ENCODE measurements at places on chromosomes 1 and 21.
A peak's percentile ranks its signal among the peaks of the same experiment; 100 is the strongest.

GRCh38 chr1:155003227-155003765 is 694 bp downstream of the ZBTB7B start:
- no peak for DNase-seq

DNA sequence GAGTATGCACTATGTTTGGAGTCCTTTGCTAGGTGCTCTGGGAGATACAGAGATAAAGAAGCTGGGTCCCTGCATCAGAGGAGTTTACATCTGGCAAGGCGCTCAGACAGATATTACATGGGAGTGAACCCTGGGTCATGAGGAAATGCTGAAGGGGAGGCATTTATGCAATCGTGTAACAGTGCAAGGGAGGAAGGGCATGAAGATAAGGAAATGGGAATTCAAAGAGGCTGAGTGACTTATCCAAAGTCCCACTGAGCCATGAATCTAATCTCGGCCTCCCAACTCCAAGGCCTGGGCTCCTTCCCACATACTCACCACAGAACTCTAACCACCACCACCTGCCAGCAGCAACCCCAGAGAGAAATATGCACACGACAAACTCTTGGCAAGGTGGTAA is 51.6 kb downstream of the FAM163A start:
- no peak for DNase-seq

- DNase-seq = no peak
Observed at GRCh38 chr1:56967900-56968832, 2.4 kb upstream of the C8B start.

DNA sequence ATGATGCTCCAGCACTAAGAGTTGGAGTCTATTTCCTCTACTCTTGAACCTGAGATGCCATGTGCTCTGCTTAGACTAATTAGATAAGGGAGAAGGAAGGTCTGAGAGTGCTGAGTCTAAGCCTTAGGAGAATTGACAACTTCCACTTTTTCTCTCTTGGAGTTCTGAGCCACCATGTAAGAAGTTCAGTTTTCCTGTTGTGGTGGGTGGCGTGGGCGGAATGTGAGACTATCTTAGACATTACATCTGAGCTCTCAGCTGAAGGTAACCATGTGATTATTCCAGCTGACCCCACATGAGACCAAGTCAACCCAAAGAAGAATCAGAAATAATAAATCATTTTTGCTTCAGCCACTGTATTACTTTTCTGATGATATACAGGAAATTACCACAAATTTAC is 404.5 kb upstream of the LRRC7 start:
- DNase-seq = no peak

GRCh38 chr1:155273343-155274245 is at the start of gene CLK2:
CLK2 (minus strand) TSS chr1:155273504; CDS start chr1:155270977, 2,527 bp downstream.
- peak; percentile 95 for DNase-seq

DNA sequence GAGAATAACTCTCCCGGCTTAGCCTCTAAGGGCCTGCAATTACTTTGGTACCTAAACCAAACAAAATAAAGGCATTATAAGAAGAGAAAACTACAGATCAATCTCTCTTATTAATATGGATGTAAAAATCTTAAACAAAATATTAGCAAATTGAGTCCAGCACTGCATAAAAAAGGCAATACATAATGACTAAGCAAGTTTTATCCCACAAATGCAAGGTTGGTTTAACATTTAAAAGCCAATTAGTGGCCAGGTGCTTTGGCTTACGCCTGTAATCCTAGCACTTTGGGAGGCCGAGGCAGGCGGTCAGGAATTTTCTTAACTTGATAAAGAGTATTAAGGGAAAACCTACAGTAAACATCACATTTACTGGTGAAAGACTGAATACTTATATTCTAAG is 67.1 kb upstream of the MAB21L3 start:
- DNase-seq = no peak

- DNase-seq = no peak
Observed at GRCh38 chr1:2534687-2535441, 4.8 kb upstream of the HES5 start.

DNA sequence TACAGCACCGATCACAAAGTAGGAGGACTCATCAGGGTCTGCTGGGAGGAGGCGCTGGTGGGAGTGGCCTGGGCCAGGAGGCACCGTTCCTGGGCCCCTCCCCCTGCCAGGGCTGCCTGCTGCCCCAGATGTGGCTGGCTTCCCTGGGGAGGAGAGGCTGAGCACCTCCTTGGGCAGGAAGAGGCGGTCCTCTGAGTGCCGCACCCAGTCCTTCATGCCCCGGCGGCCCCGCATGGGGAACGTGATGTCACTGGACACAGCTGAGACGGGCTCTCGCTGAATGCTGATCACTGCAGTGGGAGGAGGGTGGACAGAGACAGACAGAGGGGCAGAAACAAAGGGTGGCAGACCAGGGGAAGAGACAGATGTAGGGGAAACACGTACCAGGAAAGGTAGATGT is 24.8 kb downstream of the ADGRB2 start:
- DNase-seq = no peak

GRCh38 chr1:230905733-230906132 is 37.4 kb upstream of the C1orf198 start:
- no peak for DNase-seq

- no peak for DNase-seq
Observed at GRCh38 chr1:214004795-214005194, 17.0 kb downstream of the PROX1 start.

DNA sequence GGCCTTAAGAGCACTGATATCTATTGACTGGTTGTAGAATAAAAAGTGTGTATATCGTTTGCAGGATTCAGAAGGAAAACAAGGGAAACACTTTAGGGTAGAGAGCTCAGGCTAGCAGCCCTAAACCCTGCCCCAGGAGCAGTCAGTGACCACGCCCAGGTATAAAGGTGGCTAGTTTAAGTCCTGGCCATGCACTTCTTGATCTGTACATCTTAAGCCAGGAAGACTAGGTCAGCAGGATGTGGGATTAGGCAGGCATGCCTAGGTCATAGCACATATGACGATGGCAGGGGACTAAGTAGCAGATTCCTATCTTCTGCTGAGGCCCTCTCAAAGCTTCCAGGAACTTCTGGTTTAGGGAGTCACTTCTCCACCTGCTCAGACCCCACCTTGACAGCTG is 158.0 kb upstream of the CD34 start:
- no peak for DNase-seq

GRCh38 chr1:9078752-9079500 is 9.5 kb upstream of the SLC2A5 start:
- DNase-seq = no peak

DNA sequence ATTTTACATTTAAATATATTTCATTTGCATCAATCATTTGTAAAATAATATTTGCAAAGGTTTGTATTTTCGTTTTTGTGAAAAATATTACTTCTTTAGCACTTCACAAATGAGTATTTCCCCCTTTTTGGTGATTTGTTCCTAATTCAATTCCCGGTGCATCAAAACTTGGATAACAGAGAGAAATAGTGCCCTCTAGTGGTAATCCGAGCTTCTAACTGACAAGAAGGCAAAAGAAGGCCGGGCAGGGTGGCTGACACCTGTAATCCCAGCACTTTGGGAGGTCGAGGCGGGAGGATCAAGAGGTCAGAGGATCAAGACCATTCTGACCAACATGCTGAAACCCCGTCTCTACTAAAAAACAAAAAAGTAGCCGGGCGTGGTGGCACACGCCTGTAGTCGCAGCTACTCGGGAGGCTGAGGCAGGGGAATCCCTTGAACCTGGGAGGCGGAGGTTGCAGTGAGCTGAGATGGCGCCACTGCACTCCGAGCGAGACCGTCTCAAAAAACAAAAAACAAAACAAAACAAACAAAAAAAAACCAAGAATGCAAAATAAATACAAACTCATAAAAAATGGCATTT is 137.7 kb downstream of the COL11A1 start:
- no peak for DNase-seq

- DNase-seq = no peak
Observed at GRCh38 chr1:23283667-23284602, 60.1 kb downstream of the HNRNPR start.

DNA sequence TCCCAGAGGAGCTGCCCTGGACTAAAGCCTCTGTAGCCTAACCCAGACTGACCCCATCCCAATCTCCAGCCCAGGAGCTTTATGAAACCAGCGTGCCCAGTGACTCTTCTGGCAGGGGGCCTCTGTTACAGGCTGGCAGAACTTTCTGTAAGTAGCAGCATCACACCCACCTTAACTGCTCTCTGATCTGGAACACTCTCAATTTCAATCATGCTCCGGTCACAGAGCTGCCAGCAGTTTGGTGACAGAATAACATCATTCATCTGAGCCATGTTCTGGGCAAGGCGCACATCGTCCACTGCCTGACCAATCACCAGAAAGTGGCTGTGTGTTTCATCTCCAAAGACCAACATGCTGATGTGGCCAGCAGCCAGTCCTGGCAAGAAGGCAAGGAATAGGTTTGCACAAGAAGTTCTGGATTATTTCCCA is 14.7 kb downstream of the ADCY10 start:
- no peak for DNase-seq

GRCh38 chr1:21930629-21931170 is 6.4 kb downstream of the HSPG2 start:
- DNase-seq = no peak

GRCh38 chr1:13607002-13607401 is 23.4 kb downstream of the PDPN start:
- no peak for DNase-seq

DNA sequence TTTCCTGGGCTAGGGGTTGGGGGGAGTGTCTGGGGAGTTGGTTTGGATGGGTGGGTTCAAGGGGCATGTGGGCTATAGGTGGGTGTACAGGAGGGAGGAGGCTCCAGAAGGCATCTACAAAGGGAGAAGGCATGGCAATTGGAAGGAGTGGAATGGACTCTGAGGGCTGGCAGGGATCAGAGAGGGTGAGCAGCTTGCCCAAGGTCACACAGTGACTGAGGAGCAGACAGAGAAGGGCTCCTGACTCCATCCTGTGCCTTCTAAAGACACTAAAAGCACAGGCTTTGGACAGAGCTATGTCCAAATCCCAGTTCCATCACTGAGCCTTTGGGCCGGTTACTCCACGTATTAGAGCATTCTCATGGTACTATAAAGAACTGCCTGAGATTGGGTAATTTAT is 151.8 kb downstream of the PTPRU start:
- DNase-seq = no peak

DNA sequence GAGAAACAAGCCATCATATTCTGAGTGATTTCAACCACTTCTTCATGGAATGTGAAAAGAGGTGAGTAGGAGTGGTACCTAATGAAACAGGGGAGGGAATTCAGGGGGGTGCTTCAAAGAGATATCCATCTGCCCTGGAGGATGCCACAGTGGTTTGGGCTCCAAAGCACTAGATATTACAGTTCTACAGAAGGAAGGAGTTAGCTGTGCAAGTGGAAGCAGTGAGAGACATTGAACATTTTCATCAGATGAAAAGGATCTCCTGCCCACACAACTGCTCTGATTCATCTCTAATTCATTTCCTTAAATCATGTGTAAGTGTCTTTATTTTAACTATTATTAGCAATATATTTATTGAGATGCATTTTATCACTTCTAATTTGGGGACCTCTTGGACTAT is 2.8 kb upstream of the RGS5 start:
- DNase-seq = no peak

- no peak for DNase-seq
Observed at GRCh38 chr1:33424610-33425009, 6.3 kb downstream of the PHC2 start.

- no peak for DNase-seq
Observed at GRCh38 chr1:172993640-172994039, 57.1 kb downstream of the TNFSF18 start.

DNA sequence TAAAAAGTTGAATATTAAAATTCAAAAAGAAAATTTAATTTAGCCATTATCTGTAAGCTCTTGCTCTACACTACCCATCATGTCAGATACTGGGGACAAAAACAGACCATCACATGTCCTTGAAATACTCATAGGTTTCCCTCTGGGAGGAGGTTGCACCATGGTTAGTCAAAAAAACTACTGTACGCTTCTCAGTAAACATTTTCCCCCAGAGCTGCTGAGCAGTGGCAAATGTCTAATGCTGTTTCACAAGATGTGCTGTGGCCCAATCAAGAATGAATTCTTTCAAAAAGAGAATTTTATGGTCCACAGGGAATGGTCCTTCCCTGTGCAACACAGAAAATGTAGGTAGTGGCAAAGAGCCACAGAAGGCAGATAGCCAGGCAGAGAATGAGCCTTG is 6.1 kb downstream of the SLC25A24 start:
- DNase-seq = no peak

DNA sequence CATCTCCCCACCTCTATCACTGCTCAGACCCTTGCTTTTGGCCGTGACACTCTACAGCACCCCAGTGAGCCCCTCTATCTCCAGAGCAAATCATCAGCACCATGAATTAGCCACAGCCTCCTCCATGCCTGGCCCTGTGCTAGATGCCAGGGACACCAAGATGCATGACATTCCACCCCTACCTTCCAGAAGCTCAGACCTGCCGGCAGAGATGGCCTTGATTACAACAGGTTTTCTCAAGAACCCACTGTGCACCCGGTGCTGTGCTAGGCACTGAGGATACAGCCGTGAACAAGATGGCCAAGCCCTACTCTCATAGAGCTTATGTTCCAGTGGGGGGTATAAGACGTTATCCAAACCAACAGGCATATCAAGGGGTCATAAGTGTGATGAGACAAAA is 30.6 kb downstream of the CDK18 start:
- no peak for DNase-seq

DNA sequence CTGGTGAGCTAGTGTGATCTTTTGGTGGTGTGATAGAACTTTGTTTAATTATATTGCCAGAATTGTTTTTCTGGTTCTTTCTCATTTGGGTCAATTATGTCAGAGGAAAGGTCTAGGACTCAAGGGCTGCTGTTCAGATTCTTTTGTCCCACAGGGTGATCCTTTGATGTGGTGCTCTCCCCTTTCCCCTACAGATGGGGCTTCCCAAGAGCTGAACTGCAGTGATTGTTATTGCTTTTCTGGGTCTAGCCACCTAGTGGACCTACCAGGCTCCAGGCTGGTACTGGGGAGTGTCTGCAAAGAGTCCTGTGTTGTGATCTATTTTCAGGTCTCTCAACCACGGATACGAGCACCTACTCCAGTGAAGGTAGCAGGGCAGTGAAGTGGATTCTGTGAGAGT is 25.9 kb upstream of the CD84 start:
- DNase-seq = no peak

DNA sequence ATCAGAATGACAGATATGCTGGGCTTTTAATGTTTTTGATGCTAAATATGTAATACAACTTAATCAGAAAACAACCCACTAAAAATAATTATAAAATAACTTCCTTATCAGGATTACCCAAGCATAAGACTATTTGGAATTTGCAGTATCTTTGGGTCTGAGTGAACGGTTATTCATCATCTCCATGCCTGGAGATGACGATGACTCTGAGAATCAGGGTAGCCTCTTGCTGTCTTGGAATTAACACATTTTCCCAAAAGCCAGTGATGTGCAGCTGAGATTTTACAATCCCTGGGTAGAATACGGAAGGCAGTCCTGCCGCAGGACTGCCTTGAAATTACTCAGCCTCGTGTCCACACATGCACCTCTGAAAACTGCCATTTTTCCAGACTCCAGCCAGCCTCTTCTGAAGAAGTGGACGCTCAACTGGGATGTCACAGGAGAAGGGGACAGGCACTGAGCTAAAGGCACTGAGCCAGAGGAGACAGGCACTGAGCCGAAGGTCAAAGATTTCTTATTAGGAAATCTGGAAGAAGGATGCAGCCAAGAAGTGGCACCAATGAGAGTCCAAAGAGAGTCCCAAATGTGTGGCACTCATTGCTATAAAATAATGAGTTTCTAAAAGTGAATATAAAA is 85.5 kb downstream of the PGBD5 start:
- DNase-seq = no peak

GRCh38 chr1:10283318-10283984 is 73.1 kb downstream of the KIF1B start:
- DNase-seq = no peak
